ENCODE measurements at places on chromosomes 2 and 18.

- no peak for DNase-seq
Measured at GRCh38 chr2:191831410-191831994, 15.4 kb downstream of the CAVIN2 start.

DNA sequence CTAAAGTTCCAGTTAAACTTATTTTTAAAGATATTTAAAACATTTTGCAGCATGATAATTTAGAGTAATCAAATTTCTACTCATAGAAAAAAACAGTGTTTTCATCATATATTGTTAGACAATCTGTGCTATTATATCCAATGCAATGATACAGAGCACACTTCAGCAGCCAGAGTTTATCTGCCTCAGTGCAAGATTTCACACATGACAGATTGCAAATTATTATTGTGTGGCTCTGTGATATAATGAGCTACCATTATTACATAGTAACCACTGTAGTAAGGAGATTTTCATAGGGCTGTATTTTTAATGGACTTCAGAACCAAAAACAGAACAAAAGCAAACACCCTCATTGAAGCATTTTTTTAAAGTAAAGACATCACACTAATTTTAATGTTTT, 762.4 kb downstream of the DSC3 start:
- DNase-seq = no peak

DNA sequence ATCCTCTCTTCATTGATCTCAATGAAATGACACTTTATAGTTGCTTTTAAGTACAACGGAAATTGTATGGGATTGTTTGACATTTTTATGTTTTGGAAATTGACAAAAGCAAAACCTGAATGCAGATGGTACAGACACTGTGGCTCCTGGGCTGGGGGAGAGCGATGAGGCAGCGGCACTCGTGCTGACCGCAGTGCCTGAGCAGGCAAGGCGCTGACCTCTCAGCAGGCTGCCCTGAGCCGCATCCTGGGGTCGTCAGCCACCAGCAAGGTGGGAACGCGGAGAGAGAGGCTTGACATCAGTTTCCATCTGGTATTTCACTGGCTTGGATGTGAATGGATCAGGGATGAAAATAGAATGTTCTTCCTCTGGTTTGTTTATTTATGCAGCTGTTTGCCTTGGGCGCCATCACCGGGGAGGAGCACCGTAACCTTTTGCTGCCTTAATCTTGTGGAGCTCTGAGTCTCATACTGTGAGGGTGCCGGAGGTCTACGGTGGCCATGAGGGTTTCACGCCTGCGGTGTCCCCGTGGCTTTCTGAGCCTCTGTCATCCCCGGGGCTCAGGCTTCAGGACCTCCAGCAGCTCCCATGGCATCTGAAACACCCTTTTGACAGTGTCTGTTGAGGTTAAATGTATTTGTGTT, 94.8 kb upstream of the TPO start:
- no peak for DNase-seq

DNA sequence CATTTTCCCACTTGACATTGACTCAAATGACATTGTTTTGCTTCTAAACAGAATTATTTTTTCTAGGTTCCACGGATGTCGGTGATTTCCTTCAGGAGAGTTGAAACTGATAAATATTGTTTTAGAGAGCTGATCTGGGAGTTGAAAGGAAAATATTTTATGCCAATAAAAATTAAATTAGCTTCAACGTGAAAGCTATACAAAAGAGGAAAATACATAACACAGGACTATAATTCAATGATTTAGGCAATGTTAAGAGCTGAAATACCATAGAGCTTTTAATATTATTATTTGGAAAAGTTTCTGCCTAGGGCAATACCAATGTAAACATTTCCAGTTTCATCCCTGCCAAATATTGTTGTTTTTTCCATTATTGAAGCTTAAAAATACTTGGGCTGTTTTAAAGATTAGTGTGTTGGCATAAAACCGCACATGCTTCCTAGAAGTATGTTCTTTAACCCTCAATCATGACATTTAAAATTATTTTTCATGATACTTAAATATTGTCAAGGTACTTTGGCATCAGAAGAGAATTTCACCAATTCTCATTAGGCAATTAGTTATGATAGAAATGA, 18.6 kb upstream of the PDE1A start:
- DNase-seq = no peak

GRCh38 chr2:189474526-189474925, 33.3 kb downstream of the WDR75 start:
- DNase-seq = no peak

DNA sequence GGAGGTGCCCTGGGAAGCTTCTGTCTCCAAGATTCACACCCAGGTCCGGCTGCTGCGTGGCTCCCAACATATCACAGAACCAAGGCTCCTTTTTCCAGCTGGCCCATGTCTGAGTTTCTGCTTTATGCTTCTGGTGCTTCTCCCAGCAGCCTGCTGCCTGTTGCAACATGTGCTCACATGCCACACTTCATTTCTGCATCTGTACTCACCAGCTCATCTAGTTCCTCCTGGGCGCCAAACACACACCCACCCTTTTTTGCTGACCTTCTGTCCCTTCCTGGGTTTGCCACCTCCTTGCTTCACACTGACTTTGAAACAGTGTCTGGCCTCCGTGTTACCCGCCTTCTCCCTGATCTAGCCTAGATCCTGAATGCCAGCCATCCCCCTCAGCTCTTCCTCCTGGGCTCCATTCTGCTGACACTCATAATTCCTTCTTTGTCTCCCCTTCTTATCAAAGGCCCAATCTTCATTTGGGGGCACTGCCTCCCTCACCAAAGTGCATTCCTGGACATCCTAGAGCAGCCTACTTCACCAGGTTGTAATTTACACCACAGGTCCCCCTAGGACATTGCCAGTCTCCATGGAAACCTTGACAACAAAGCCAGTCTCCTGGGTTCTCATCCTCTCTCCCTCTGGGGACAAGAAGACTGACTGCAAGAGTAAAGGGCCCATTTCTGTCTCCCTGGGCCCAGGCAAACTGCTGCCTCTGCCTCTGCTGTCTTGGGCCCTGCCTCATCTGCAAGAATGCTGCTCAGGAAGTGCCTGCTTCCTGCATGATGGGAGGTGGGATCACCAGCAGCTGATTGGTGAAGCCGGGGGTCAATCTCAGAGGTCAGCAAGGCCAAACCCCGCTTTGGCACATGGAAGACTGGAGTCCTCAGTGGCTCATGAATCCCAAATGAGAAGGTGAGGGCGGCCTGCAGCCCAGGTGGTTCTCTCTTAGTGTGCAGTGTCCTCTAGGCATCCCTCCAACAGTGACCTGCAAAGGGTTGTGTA, 13.9 kb upstream of the PROM2 start:
- no peak for DNase-seq

GRCh38 chr2:160409480-160409879, 84.1 kb downstream of the RBMS1 start:
- no peak for DNase-seq

GRCh38 chr2:73536133-73536840, 105.9 kb downstream of the NAT8 start:
- DNase-seq = no peak

GRCh38 chr2:226794751-226795171, 4.9 kb downstream of the IRS1 start:
- no peak for DNase-seq

DNA sequence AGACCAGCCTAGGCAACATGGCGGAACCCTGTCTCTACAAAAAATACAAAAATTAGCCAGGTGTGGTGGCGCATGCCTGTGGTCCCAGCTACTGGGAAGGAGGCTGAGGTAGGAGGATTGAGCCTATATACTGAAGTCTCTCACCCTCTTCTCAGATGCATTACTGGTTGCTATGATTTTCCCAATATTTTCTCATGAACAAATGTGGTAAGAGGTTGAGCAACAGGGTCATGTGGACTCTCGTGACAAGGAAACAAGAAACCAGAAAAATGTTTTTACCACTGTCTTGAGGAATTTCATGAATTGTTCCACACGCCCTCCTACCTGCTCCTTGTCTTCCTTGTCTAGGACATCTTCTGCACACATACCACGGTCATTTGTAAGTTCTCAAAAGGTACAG, 12.4 kb downstream of the LMAN2L start:
- no peak for DNase-seq

- no peak for DNase-seq
Measured at GRCh38 chr18:77210249-77210648, 39.4 kb upstream of the GALR1 start.

- DNase-seq = no peak
Measured at GRCh38 chr2:51071191-51071590, 39.3 kb upstream of the NRXN1 start.

DNA sequence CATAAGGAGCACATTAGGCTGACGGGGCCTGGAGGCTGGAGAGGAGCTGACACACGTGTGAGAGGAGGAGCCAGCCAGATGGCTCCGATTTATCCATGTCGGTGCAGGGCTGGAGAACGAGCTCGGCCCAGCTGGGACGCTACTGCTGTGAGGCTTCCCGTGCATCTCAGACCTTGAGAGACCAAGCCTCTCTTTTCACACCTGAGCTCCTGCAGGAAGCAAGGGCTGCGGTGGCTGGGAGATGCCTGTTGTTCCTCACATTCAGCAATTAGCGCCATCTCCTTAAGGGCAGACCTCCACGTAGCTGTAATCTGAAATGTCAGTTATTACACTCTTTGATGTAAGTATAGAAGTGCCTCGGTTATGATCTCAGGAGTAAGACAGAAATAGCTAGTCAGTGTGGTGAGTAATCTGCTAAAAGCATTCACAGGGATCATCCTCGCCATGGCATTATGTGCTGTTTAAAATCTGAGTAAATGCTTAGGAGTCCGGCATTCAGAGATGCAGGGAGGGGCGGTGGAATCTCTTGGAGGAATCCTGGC, 107.9 kb downstream of the PRKCE start:
- DNase-seq = no peak

GRCh38 chr2:64646007-64646880, 7.5 kb downstream of the SERTAD2 start:
- peak; percentile 59 for DNase-seq

GRCh38 chr2:74587664-74588277, 33.3 kb downstream of the DOK1 start:
- peak; percentile 75 for DNase-seq

DNA sequence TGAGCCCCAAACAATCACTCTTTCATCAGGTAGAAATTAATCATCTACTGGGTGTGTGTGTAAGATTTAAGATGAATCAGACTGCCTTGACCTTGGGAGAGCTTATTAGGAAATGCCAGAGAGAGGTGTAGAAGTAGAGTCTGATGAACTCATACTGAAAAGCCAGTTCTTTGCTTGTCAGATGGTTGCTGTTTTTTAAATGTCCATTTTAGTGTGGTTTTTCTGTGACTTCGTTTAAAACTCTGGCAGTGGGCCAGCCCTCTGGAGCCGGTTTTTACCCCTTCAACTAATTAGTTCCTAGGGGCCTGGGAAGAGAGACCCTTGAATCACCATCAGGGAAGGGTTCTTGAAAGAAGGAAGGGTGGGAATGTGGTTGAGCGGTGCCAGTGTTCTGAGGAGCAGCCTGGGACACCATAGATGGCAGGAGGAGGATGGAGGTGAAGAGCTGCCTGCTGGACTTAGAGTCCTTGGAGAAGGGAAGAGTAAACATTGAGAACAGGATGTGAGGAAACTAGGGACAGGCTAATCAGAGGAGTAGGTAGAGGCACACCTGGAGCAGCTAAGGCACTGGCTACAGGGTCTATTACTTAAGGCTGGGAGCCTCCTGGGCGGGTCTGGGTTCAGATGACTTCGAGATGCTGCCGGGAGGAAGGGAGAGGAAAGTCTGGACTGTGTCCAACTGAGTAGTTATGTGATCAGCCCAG, 66.1 kb downstream of the LRRFIP1 start:
- DNase-seq = no peak

DNA sequence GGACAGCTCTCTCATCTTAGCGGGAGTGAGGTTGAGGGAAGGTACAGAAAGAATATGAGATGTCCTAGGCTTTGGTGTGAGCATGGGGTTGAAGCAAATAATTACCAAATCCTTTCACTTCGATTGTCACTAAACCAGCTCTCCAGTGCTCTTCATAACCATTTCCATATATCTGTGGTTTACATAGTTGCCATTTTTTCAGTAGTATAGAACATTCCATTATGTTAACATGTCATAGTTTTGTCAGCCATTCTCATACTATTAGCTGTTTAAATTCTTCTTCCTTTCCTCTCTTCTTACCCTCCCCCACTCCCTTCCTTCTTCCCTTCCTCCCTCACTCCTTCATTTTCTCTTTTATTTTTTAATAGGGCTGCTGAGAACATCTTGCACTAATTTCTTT, 205.9 kb downstream of the BABAM2 start:
- DNase-seq = no peak

- DNase-seq = no peak
Measured at GRCh38 chr18:40473221-40474029, 1481.6 kb upstream of the PIK3C3 start.

- no peak for DNase-seq
Measured at GRCh38 chr2:176192351-176192750, 3.9 kb downstream of the HOXD1 start.

DNA sequence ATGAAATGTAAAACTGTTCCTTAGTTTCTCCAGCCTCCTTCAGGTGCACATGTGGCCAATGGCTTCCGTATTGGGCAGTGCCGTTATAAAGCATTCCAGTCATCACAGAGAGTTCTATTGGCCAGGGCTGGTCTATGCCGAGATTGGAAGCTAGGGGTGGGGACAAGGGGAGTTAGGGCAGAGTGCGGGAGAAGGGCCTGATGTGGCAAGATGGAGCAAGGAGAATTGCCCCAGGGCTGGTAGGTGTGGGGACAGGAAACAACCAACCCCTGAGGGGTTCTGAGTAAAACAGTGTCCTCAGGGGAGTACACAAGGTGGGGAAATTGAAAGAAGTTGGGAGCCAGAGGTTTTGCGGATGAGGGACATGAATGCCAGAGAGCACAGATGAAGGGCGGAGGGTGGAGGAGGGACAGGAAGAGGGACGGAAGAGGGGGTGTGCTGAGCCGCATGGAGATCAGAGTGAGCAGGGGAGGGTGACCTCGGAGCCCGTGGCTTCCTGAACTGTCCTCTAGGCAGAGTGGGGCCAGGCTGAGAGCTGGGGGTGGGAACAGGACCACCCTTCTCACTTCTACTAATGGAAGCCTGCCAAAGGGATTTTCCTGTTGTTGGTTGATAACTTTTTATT, 9.1 kb upstream of the ATP6V1C2 start:
- no peak for DNase-seq

DNA sequence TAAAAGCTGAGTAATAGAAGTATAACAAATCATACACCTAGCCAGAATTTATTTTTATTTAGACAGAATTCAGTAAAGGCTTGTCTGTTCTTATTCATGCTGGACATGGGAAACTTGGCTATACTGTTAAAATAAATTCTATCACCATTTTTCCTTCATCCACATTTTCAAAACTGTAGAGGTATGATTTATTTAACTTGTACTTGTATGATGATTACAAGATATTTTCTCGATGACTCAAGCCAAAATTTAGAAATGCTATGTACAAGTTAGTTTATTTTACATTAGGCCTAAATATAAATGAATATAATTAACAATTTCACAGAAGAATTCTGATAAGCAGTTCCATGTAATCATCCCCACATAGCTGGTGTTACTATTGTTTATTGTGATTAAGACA, 194.8 kb upstream of the DOK6 start:
- no peak for DNase-seq

DNA sequence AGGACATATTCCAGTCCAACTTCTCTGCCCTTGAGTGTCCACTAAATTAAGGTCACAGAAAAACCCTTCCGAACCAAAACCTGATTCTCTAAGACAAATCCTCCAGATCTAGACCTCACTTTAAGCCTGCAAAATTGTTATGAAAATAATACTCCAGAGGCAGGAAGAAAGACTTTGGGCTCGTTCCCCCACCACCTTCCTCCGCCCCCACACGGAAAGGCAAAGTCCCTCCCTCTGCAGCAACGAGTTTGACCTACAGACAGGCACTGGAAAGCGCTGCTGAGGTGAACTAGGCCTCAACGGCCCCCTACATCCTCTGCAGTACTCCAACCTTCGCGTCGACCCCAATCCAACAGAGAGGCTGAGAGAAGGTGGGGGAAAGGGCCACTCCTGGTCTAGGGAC, 808 bp downstream of the ATP5MC3 start:
- peak; percentile 48 for DNase-seq

- no peak for DNase-seq
Measured at GRCh38 chr2:40369267-40370006, 82.5 kb downstream of the SLC8A1 start.

Measured in HEK293T (cell line).